ENCODE measurements at places on chromosomes 5 and 9. TPM values are rescaled to one million over a fixed set of nuclear protein-coding genes. Genes with fewer than 3 reads are reported as not detected.

Gene ALDOB
- not detected for total RNA-seq

Gene HTR1A
- not detected for total RNA-seq

Gene TAF1L
- total RNA-seq = under 0.01 TPM

Gene NADK2
- total RNA-seq = 20.1 TPM

Gene IL9
- total RNA-seq = not detected

Gene C7
- 15.2 TPM for total RNA-seq

Gene TYRP1
- not detected for total RNA-seq

Gene MEIKIN
- total RNA-seq = 0.06 TPM

Gene RORB
- total RNA-seq = 11.6 TPM

Gene TAL2
- total RNA-seq = 0.26 TPM

Gene TAF11L10
- total RNA-seq = not detected

Gene ZNF366
- 0.06 TPM for total RNA-seq

Gene DNAJC21
- total RNA-seq = 41.5 TPM

Gene WNT8A
- total RNA-seq = not detected

Gene TIMD4
- total RNA-seq = not detected

Gene TUT7
- 56.8 TPM for total RNA-seq

Gene PCDHB9
- total RNA-seq = 0.44 TPM

Gene CFAP90
- not detected for total RNA-seq

Gene PCDHGA10
- 7.5 TPM for total RNA-seq

Gene TMEM215
- not detected for total RNA-seq

Gene RHOBTB3
- 27.5 TPM for total RNA-seq

Gene PLCXD3
- total RNA-seq = 0.53 TPM

Gene MZB1
- 0.13 TPM for total RNA-seq

Gene SPATA31D4
- total RNA-seq = not detected

Gene TPPP
- 0.93 TPM for total RNA-seq

Gene SELENOP
- total RNA-seq = 12.4 TPM

Gene PLAC8L1
- total RNA-seq = 0.40 TPM

Gene TNFSF8
- not detected for total RNA-seq

Gene MACROH2A1
- total RNA-seq = 149 TPM

All from aortic smooth muscle cell (primary cell).